ENCODE measurements at places on chromosomes 2 and 18.

- no peak for DNase-seq
These were observed 4.6 kb downstream of the HJURP start for GRCh38 chr2:233849607-233850271.

DNA sequence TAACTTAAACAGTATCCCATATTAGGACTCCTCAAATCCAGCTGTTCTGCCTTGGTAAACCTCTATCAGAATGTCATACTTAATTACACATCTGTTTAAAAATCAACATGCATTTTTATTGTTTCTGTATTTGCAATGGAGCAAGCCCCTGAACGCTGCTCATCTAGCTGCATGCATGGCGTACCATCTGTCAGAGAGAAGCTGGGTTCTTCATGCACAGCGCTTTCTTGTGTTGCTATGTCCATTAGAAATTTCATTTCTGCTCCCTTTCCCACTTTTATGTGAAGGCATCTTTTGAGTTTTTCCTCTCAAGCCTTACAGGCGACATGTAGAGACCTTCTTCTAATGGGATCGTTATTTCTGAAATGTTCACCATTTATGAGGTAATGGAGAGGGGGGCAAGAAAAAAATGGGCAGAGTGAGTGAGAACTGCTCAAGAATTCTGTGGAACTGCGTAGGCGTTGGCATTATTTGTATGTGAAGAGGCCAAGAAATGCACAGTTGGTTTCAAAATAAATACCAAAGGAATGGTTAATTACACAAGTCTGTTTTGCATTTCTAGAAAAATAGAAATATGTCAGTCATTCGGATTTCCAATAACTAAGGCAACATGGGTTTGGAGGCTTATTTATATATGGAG lies 31.6 kb downstream of the INSIG2 start:
- DNase-seq: no peak

DNA sequence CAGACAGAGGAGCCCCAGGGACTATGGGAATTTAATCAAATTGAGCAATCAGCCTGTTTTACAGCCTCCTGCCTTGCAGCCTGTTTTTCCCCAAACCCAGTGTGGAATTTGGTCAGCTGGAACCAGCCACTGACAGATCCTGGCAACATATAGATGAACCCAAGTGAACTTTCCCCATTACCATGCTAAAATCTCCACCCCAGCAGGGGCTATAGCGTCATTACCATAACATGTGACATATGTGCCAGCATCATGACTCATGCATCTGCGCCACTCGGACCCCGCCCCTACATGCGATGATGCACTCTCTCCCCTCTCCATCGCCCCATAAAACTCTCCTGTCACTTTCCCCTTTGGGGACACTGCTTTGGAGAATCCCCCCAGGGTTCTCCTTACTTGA lies 17.3 kb upstream of the FEZ2 start:
- no peak for DNase-seq

DNA sequence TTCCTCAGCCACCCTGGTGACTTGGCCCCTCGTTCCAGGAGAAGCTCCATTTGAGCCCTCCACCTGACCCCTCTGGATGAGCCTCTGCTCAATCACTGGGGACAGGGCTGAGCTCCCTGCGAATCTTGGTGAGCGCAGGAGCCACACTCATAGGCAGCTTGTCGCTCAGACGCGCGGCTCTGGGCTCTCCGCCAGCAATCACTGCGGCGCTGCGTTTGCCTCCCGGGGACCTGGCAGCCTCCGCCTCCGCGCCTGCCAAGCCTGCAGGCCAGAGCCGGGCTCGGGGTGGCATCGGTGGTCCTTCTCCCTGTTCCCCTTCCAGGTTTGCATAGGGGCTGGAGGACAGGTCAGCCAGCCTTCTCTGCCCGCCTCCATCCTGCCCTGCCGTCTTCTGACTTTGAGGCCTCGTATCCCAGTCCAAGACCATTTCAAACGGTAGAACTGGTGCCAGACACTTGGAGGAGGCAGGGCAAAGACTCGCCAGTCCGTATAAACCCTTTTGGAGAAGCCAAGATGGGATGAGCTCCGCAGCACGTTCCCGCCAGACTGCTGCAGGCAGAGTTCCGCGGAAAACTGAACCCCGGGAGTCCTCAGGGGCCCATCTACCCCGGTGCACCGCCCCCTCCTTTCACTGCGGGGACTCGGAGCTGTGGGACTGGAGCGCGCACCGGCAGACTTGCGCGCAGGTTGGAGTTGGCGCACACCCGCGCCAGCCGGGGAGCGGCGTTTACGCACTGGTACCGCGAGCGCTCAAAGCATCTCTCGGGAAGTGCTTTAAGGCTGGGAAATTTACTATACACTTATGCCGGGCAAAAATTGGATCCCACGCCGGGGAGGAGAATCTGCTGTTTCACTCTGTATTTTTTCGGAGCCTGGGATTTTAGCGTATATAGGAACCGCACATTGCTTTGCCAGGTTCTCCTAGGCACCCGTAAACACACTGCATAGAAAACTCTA lies 1.1 kb upstream of the TACR1 start:
- DNase-seq: no peak

- no peak for DNase-seq
These were observed 38.3 kb upstream of the WDR75 start for GRCh38 chr2:189402932-189403331.

- DNase-seq: no peak
These were observed 456.3 kb downstream of the TGIF1 start for GRCh38 chr18:3906116-3906750.

- DNase-seq: no peak
These were observed at the start of the genes ATG4B and THAP4 for GRCh38 chr2:241637018-241637794. TSS of gene ATG4B (plus strand) at chr2:241637693. CDS start at chr2:241637715, 22 bp downstream. TSS of gene THAP4 (minus strand) at chr2:241637158. CDS start at chr2:241637017, 141 bp downstream.

- DNase-seq: no peak
These were observed 10.1 kb upstream of the MAL start for GRCh38 chr2:95015261-95015912.

GRCh38 chr2:101655702-101656422 lies 41.6 kb upstream of the MAP4K4 start:
- peak; percentile 45 for DNase-seq

GRCh38 chr2:128313931-128314347 lies 4.7 kb downstream of the HS6ST1 start:
- DNase-seq: no peak

DNA sequence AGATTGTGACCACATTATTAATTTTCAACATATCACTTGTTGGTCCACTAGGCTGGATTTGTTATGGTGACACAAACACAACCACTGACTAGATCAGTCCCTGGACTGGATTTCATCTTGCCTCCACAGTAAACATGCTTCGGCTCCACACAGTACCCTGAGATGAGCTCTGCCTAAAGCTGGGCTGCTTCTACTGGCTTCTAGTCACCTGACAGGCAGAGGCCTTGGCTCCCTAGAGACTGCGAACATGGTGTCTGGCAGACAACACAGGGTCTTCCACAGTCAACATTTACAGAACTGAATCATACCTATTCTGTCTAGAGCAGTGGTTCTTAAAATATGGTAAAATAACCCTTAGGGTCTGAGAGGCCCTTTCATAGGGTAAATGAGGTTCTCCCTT lies 69.2 kb downstream of the RIT2 start:
- no peak for DNase-seq

GRCh38 chr2:54652540-54652939 lies 70.9 kb upstream of the EML6 start:
- no peak for DNase-seq

DNA sequence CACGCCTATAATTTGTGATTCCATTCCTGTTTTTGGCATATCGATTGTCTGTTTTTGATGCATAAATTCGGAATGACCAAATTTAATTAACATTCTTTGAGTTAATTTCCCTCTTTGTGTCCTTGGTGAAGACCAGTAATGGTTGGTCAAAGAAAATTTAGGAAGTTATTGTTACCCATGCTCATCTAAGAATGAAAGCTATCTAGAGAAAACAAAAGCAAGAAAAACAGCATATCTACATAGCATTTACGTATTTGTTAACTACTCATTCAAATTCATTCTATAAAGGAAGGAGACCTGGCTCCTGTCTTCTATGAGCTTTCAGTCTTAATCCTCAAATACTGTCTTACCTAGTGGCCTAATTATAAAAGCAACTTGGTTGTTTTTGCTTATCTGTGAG lies 59.2 kb upstream of the CHST9 start:
- no peak for DNase-seq

DNA sequence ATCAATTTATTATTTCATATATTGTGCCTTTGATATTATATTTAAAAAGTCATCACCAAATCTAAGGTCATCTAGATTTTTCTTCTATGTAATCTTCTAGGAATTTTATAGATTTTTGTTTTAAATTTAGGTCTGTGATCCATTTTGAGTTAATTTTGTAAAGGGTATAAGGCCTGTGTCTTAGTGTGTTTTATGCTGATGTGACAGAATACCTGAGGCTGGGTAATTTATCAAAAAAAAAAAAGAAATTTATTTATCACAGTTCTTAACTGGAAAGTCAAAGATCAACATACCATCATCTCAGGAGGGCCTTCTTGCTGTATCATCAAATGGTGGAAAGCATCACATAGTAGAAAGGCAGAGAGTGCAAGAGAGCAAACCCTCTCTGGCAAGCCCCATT lies 216.2 kb downstream of the PDE1A start:
- DNase-seq: no peak

DNA sequence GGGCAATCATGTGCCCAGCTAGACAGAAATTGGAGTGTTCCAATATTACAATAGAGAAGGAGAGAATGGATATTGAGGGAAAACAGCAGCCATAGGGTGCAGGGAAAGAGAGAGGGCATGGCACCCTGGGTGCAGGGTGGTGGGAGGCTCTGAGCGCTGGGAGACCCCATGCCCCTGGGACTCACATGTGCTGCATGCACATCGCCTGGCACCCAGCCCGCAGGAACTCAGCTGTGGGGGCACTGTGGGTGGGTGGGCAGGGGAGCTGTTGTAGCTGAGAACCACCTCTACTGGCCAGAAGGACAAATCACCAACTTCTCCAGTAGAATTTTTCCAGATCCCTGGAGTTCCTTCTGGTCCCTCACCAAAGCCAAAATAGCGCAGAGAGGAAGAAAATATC lies 7.2 kb upstream of the NEURL3 start:
- DNase-seq: no peak

- DNase-seq: no peak
These were observed 1.1 kb upstream of the DPP4 start for GRCh38 chr2:162074928-162075688.

GRCh38 chr2:181456660-181457120 lies 496 bp upstream of the ITGA4 start:
- DNase-seq: no peak

DNA sequence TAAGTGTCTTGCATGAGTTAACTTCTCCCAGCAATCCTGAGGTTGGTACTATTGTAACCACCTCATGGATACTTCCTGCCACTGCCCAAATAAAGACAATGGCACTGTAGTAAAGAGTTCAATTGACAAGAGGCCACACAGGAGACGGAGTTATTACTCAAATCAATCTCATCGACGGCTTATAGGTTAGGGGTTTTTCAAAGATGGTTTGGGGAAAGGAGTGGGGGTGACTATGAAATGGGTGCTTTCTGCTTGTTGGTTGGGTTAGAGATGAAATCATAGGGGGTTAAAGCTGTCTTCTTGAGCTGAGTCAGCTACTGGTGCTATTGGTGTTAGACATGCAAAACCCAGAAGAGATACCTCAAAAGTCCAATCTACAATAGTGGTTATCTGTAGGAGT lies 1258.0 kb upstream of the ZEB2 start:
- no peak for DNase-seq

GRCh38 chr18:48051945-48052840 lies 121.7 kb upstream of the SMAD2 start:
- DNase-seq: no peak

- DNase-seq: no peak
These were observed 1.2 kb downstream of the ICOS start for GRCh38 chr2:203937788-203938187.

GRCh38 chr2:1462994-1463393 lies 49.7 kb downstream of the TPO start:
- no peak for DNase-seq

GRCh38 chr18:37299471-37300304 lies 265.9 kb downstream of the CELF4 start:
- peak; percentile 81 for DNase-seq

DNA sequence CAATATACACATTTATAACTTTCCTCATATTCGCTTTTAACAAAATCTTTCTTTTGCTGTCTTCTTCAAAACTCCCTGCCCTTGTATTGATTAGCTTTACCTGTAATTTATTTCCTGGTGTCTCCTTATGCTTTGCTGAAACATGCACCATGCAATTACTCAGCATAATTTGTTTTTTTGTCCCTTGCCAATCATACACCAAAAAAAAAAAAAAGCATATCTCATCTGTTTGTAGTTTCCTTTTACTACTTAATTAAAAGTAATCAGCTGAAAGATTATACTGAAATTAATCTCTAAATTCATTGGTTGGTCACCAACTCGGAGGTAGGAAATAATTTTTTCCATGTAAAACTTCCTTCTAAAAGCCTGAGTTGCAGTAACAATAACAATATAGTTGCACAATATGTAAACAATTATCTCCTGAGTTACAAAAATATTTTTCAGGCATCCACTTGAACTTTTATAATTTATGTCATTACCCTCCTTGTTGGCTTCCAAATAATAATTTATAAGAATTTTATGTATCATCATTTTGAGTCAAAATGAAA lies 53.0 kb upstream of the ROCK1 start:
- DNase-seq: no peak

DNA sequence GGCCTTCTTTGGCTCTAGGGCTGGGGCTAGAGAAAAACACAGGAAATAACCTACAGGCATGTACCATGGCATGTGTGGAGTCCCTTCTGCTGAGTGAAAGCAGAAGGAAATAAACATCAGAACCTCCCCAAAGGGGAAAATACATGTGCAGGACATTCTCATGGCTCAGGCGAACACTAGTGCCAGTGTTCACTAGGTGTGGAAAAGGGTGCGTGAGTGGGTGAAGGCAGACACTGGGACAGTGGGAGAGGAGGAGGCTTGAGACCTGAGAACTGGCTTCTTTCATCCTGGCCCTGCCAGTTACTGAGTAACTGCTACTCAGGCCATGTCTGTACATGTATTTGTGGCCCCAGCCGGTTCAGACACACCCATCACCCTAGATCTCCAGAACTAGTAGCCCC lies 268.2 kb downstream of the PRKCE start:
- no peak for DNase-seq

DNA sequence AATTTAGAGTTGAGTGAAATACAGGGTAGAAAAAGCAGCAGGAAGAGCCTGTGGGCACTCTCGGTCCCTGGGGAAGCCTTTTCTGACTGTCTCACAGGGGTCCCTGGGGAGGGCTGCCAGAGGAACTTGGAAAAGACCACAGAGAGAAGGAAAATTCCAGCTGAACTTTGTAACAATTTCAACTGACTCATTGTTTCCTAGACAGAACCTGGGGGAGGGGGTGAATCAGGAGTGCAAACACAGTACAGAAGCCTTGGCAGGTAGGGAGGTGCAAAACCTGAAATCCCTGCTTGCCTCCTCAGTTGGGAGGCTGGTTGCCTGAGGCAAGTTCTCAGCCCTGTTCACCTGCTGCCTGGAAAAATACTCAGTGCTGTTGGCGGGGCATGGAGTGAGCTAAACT lies 106.8 kb downstream of the GRB14 start:
- no peak for DNase-seq

- no peak for DNase-seq
These were observed 406.0 kb downstream of the TGIF1 start for GRCh38 chr18:3855966-3856365.

DNA sequence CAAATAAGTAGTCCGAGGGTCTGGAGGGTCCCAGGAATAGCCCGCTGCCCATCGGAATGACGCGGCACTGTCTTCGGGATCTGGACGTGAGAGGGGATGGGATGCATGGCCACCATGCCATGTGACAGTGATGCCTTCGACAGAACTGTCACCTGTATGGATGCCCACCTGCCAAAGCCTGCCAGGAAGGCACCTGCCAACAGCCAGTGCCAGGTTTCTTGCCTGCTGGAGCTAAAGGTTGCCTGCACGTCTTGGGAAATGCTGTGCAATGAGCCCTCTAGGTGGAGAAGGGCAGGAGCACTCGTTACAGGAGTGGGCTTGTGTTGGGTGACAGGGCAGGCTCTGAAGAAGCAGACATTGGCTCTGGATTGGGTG lies 20.5 kb downstream of the GPR35 start:
- no peak for DNase-seq

All from AG04450 (cell line).